ENCODE measurements at places on chromosomes 16 and 17.

- DNase-seq, result peak; percentile 72
Measured at GRCh38 chr16:80899809-80900592, 95.6 kb upstream of the CDYL2 start.

DNA sequence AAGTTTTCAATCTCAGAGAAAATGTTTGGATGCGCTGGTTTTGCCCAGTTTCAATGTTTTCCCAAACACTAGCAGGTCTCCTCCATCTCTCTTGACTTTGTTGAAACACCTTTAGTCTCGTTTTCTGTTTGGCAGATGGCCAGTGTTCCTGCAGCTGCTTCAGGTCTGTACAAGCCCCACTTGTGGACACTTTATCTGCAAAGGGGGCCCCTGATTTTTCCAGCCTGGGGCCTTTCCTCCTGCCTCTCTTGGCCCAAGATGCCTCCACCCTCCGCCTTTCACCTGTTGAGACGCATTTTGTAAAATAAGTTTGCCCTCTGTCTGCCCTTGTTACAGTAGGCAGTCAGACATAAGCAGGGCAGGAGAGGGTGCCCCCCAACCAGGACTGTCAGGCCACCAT is 21.8 kb upstream of the PRM1 start:
- no peak for DNase-seq

DNA sequence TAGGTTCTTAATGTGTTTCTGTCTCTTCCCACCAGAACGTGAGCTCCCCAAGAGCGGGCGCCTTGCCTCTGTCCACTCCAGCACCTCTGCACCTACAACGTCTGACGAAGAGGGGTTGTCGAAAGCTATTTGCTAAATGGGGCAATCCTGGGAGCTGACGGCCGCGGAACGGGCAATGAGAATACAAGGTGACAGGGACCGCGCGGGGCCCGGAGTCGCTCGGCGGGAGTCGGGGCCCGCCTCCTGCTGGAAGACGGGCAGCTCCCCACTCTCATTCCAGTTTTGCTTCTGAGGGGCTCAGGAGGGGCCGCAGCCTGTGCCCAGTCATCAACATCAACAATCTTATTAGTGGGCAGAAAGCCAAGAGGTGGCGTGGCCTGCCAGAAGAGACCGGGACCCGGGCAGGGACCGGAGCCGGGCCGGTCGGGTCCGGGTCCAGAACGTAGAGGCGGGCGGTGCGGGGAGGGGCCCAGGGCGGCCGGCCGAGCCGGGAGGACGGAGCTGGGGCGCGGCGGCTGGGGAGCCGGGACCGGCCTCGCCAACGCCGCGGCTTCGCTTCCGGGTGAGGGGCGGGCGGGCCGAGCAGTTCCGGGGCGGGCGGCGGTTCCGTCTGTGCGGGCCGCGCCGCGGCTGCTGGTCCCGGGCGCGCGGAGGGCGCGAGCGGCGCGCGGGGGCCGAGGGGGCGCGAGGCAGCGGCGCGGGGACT is at the start of gene MOSMO:
MOSMO (plus strand) TSS at position 603 of the 706 bp plus-strand sequence. CDS start 191 bp downstream, outside the sequence.
- peak; percentile 79 for DNase-seq

GRCh38 chr17:61063528-61063927 is 336.1 kb upstream of the TBX2 start:
- no peak for DNase-seq

DNA sequence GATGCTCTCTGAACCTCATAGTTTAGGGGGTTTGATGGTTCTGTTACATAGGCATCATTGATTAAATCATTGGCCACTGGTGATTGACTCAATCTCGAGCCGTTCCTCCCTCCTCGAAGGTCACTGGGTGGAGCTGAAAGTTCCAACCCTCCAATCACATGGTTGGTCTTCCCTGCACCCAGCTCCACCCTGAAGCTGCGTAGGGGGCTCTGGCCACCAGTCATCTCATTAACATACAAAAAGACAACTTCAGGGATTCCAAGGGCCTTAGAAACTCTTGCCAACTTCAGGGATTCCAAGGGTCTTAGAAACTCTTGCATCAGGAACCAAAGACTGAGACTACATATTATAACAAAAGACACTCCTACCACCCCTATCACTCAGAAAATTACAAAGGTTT is 306.5 kb upstream of the TNRC6C start:
- DNase-seq, result no peak

- no peak for DNase-seq
Measured at GRCh38 chr17:77101521-77102410, 39.0 kb upstream of the SEC14L1 start.

- no peak for DNase-seq
Measured at GRCh38 chr17:40074175-40074512, 11.4 kb downstream of the THRA start.

DNA sequence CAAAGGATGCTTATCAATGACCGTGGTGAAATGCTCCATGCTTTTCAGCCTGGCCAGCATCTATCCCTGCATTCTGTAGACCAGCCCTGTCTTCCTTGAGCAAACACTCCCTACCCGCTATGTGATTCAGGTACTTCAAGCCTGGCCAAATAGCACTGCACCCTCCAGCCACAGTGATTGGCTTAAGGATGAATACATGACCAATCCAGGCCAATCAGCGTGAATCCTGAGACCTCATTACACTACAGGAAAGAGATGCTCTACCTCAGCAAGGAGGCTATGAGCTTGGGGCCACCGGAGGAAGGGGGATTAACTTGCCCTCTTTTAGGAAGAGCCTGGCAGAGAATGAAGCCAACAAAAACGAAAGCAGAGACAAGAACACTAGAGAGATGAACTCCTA is 162.5 kb downstream of the ZNF423 start:
- no peak for DNase-seq

DNA sequence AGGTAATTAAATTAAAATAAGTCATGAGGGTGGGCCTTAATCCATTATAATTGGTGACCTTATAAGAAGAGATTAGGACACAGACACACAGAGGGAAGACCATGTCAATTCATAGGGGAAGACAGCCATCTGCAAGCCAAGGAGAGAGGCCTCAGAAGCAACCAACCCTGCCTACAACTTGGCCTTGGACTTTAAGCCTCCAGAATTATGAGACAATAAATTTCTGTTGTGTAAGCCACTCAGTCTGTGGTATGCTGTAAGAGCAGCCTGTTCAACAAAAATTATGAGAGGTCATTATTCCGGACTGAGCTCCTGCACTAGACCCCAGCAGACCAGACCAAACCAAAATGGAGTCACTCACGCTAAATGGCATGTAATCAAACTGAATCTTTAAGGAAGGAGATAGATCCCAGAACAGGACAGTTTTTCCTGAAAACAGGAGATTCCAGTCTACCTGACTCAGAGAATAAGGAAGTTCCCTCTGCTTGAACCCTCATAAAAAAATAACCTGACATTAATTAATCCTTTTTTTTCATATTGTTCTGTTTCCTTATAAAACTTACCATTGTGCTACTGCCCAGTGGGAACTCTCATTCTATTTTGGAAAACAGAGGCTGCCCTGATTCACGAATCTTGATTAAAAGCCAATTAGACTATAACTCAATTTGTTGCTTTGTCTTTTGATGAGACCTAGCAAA is 74.3 kb downstream of the DNAH3 start:
- no peak for DNase-seq

- no peak for DNase-seq
Measured at GRCh38 chr16:4277987-4278513, 5.2 kb upstream of the TFAP4 start.

GRCh38 chr17:41343029-41343428 is 7.6 kb downstream of the KRT33A start:
- no peak for DNase-seq

GRCh38 chr16:23502466-23502865 is 7.8 kb downstream of the GGA2 start:
- DNase-seq, result no peak

DNA sequence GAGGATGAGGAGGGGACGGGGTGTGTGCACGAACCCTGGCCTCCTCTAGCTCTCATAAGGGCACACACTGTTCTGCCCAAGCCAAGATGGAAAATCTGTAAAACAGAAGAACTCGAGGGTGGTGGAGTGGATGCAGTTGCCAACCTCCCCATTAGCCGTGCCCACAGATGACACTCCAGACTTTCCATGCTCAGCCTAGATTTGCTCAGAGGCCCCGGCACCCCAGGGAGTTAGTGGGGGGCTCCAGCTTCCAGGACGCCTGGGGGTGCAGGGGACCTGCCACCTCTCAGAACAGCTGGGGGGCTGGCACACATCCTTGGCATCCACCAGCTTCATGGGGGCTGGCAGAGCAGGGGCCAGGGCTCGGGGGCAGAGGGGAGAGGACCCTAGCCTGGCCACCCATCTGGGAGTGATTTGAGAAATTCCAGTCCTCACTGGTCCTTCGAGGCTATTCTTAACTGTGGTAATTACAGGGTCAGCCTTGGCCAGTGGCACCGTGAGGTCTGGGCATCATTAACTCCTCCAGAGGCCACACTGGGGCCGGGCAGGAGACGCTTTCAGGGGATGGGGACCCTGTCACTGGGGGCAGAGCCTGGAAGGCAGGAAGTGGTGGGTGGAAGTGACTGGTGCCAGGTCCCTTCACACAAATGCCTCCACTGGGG is 14.3 kb downstream of the VASN start:
- no peak for DNase-seq

DNA sequence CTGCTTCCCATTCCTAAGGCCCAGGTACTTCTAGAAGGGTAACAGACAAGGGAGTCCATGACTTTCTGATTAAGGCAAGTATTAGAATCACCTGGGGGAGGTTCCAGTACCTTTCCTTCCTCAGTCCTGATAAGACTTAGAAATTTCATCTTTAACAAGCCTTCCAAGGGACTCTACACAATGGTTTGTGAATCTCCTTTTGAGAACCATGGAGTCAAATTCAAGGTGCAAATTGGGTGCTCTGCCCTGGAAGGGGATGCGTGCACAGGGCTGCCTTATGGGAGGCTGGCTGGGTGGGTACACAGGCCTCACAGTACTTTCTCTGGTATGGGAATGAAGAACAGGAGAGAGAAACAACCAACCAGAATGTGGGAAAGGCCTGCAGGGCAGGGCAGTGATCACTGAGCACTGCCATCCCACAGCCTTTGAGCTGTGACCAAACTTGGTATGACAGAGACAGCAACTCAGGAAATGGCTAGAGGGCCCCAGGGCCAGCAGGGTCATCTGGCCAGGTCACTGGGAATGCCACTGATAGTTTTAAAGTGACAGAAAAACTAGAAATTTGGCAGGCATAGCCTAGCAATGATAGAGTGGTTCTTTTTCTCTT is 3.6 kb upstream of the TMIGD1 start:
- no peak for DNase-seq

GRCh38 chr17:21215935-21216334 is 2.0 kb upstream of the TMEM11 start:
- DNase-seq, result no peak

DNA sequence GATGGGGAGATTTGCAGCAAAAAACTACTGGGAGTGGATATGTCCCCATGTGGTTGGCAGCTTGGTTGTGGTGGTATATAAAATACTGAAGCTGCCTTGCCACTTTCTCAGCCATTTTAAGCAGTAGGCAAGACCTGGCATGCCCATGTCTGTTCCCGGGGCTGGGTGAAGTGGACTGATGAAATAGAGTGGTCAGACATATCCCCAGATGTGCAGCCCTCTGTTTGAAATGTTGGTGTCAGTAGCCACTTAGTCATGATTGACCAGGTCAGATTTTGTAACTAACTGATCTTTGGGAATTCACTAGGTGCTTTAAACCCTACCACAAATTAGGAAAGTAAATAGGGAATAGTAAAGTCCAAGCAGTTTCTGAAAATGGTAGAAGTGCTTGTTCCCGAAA is 151.6 kb downstream of the PHKB start:
- DNase-seq, result no peak

- DNase-seq, result no peak
Measured at GRCh38 chr16:68539711-68540239, 684 bp downstream of the ZFP90 start.

- DNase-seq, result no peak
Measured at GRCh38 chr16:68370581-68371275, 59.9 kb downstream of the PRMT7 start.

GRCh38 chr17:76993651-76994050 is 125.4 kb downstream of the MGAT5B start:
- no peak for DNase-seq

DNA sequence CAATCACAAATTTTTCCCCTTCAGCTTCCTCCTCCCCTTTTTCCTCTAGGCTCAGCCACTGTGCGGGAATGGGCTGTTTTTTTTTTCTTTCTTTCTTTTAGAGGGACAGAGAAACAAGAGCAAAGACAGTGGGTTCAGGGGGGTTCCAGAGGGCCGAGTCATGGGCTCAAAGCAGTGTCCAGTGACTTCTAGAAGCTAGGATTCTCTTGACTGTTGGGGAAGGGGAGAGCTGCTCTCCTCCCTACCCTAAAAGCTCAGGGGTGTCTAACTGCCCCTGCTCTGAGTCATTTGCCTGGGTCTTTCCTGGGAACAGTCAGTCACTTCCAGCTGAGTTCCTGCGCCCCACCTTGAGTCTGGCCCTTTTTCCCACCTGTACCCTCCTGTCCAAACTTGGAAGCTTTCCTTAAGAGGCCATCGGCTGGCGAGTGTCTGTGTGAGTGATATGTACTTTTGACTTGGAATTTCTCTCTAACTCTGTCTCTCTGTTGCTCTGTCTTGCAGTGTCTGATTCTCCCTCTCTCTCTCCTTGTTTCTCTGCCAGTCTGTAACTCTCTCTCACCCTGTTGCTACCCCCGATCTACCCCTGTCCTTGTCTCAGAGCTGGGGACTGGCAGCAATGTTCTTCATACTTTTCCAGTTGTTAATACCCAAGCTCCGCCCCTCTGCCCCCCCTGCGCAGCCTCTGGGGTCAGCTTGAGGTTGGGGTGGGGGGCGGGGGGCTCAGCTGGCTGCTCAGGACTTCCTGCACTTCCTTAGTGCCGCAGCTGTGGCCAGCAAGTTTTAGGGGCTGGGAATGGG is 2.4 kb downstream of the THRA start:
- no peak for DNase-seq

GRCh38 chr17:71809537-71809936 is 311.3 kb upstream of the SOX9 start:
- no peak for DNase-seq

DNA sequence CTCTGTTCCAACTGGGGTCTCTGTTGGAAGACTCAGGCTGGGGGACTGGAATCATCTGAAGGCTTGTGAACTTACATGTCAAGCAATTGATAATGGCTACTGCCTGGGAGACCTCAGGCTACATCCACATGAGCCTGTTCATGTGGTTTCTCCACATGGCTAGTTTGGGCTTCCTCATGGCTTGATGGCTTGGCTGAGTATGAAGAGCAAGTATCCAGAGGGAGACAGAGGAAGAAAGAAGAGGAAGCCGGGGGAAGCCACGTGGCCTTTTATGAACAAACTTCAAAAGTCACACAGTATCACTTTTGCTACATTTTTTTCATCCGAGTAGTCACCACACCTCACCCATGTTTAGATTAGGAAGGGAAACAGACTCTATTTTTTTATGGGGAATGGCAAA is 158.9 kb downstream of the TRIM37 start:
- no peak for DNase-seq

GRCh38 chr17:76121932-76122430 is 18.4 kb upstream of the EXOC7 start:
- DNase-seq, result no peak
